ENCODE measurements at places on chromosomes 6 and 20.

GRCh38 chr6:70424291-70424690 lies 11.0 kb downstream of the FAM135A start:
- no peak for DNase-seq

DNA sequence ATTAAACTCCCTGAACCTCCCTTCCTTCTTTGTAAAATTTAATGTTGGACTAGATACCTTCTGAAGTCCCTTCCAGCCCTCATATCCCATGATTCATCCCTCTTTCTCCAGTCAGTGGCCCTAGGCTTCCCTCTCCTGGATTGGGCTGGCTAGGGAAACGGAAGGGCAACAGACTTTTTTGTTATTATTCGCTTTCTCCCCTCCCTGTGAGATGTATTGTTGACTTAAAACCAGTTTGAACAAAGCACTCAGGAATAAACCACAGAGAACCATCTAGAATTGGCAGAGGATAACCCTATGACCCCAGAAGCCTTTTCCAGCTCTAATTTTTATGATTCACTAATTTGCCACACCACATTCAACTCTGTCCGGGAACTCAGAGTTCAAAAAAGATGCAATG lies 239.7 kb upstream of the SUPT3H start:
- DNase-seq, result no peak

DNA sequence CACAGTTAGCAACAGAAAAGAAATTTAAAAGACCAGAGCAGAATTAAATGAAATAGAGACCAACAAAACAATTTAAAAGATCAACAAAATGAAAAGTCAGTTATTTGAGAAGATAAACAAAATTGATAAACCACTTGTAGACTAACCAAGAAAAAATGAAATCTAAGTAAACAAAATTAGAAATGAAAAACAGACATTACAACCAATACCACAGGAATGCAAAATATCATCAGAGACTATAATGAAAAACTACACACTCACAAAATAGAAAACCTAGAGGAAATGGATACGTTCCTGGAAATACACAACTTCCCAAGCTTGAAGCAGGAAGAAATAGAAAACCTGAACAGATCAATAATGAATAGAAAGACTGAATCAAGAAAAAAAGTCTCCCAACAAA lies 97.8 kb downstream of the WDR27 start:
- no peak for DNase-seq

DNA sequence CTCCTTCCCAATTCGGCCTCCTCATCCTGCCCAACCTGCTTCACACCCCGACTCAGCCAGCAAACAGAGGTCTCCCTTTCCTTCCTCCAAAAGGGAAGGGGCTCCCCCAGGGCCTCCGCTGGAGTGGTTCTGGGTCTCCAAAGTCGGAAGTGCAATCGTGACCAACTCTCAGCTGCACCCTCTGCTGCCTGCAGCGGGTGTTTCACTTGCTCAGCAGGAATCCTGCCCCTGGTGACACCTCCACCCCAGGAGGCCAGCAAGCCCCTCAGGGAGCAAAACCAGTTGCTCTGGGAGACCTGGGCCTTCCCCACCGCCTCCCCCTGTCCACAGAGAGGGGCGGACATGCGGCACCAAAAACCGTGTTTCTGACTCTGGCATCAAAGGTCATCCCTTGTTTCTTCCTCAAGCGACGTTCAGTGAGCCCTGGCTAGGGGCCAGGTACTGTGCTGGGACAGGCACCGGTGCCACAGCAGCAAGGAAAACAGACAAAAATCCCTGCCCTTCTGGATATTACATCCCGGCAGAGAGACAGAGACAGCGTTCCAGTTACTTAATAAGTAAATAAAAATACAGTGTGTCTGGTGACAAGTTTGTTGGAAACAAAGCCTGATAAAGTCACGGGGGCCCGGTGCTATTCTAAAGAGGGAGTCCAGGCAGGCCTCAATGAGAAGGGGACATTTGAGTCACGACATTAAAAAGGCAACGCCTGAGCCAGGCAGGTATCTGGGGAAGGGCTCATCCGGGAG lies 219.0 kb downstream of the BMP7 start:
- DNase-seq, result no peak

GRCh38 chr20:46487628-46488027 lies 25.7 kb downstream of the ZNF334 start:
- DNase-seq, result no peak
